ENCODE measurements at places on chromosomes 2 and 18.

GRCh38 chr18:2680216-2680792, 24.8 kb downstream of the SMCHD1 start:
- no peak for DNase-seq

DNA sequence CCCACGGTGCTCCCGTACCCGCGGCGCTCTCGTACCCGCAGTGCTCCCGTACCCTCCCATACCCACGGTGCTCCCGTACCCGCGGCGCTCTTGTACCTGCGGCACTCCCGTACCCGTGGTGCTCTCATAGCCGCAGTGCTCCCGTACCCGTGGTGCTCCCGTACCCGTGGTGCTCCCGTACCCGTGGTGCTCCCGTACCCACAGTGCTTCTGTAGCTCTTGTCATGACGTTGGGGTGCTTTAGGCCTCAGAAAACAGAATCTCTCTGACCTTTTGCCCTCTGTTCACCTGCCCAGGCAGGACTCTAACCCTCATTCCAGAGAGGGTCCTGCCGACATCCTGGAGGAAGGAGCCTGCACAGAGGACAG, 35.3 kb downstream of the SLC66A2 start:
- DNase-seq, result no peak

GRCh38 chr2:25497229-25497917, 155.6 kb upstream of the DNMT3A start:
- DNase-seq, result no peak

DNA sequence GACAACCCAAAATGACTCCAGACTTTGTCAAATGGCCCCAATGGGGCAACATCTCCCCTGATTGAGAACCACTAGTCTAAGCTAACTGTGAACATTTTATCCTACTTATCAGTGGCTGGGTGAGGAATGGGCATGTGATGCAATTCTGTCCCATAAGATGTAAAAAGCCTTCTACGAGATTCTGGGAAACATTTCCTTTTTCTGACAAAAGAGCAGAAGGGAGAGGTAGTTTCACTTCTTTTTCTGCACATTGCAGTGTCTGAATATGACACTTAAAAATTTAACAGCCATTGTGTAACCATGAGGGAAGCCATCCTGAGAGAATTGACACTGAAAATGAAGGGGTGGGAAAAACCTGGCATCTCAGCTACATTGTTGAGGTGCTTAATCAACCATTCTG, 17.3 kb upstream of the MARCHF4 start:
- DNase-seq, result no peak

DNA sequence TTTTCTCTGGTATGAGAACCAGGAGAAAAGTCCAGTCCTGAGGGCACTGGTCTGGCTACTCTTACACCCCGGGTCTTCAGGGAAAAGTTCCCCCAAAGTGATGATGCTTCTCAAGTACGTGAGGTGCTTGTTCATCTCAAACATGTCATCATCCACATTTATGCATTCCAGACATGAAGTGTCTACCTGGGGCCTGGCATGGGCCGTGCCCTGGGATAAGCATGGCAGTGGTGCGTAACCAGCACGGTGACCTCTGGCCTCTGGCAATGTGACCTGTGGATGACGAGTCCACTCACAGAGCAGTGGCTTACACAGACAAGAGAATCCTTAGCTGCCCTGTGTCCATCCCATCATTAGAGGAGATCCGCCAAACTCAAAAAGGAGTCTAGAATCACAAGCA, 74.8 kb upstream of the LGALSL start:
- no peak for DNase-seq

- DNase-seq, result no peak
Measured at GRCh38 chr2:219631406-219631891, 4.0 kb downstream of the SLC4A3 start.

DNA sequence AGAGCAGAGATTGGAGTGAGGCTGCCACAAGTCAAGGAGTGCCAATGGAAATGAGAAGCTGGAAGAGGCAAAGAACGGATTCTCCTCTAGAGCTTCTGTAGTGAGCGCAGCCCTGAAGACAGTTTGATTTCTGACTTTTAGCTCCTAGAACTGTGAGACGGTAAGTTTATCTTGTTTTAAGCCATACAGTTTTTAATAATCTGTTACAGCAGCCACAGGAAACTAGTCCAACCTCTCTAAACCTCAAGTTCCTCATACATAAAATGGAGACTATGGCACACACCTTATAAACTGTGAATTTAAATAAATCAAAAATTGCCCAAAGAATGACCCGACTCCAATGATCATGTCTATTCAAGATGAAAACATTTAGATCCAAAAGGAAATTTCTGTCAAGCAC, 596.5 kb downstream of the BCL11A start:
- DNase-seq, result no peak

DNA sequence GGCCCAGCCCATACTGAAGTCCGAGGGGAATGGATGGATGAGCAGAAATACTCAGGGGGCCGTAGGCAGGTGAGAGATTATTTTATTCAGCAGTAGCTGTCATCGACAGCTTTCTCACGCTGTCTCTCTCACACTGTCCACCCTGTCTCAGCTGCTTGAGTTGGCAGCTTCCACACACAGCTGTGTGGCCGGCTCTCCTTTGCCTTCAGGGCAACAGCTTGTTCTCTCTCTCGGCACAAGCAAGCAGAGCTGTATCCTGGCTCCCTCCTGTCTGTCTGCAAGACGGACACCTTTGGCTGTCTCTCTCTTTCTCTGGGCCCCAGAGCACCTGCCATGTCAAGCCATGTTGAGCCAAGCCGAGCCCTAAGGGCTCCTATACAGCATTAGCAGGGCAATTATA, 9.8 kb upstream of the PAPOLG start:
- DNase-seq, result no peak

DNA sequence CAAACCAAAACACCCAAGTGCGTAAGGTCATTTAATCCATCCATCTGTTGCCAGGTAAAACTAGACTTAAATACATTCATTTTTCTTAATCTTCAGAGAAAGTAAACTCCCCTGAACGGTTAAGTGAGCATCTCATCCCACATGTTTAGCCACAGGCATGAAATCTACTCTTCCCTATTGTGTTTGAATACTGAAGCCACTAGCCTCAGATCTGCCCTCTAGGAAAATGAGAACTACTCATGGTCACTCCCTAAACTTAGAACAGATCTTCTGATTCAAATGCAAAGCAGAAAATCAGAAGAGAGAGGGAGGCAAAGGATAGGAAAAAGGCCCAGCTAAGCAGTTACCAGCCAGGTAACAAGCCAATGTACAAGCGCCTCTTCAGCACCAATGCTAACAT, 7.1 kb downstream of the TMEM247 start:
- no peak for DNase-seq

- no peak for DNase-seq
Measured at GRCh38 chr18:37754141-37754540, 188.5 kb upstream of the CELF4 start.

All from iPS DF 6.9 (cell line).